ENCODE measurements at places on chromosomes 12 and 14.

DNA sequence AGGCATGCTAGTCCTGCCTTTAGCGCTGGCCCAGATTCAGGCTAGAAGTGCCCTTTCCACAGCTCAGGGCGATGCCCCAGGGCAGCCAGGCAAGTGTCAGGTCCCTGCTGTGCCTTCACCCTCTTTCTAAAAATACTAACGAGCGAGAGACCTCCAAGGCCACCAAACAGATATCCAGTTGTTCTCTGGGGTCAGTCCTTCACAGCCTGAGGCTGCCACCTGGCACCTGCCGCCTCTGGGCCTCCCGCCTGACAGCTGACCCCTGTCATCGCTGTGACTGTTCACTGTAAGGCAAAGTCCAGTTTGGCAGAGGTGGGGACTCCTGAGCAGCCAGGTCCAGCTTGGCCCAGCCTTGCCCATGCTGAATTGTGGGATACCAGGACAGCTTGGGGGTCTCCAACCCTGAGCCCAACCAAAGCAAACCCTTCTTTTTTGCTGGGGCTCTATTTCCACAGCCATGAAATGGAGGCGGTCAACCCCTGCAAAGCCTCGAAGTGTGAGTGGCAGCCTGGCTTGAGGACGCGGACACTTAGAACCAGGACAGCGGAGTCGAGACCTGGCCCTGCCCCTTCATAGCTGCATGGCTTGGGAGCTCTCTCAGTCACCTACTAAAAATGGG, 79.9 kb downstream of the NINJ2 start:
- no peak for DNase-seq

- no peak for DNase-seq
Observed at GRCh38 chr12:125525879-125526278, 460.6 kb downstream of the AACS start.

GRCh38 chr12:25071366-25071765, 122.5 kb upstream of the BCAT1 start:
- no peak for DNase-seq

DNA sequence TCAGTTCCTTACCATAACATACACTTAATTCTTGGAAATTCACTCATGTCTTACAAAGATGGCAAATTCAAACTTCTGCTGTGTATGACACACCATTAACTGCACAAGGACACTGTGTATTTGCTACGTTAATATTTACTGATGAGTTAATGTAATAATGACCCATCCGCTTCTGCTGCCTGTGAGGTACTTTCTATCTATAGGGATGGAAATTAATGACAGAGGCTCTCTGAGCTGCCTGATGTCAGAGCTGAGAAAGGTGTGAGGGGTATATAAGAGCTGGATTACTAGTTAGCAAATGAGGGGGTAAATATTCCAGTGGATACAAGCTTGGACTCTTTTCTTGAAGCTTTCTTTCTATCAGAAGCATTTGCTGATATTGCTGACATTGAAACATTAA, at the start of gene IAPP:
IAPP (plus strand) TSS at position 301 of the 400 bp plus-strand sequence. CDS start 450 bp downstream, outside the sequence.
- DNase-seq, result no peak

- no peak for DNase-seq
Observed at GRCh38 chr12:76563061-76563460, 3.5 kb upstream of the OSBPL8 start.

DNA sequence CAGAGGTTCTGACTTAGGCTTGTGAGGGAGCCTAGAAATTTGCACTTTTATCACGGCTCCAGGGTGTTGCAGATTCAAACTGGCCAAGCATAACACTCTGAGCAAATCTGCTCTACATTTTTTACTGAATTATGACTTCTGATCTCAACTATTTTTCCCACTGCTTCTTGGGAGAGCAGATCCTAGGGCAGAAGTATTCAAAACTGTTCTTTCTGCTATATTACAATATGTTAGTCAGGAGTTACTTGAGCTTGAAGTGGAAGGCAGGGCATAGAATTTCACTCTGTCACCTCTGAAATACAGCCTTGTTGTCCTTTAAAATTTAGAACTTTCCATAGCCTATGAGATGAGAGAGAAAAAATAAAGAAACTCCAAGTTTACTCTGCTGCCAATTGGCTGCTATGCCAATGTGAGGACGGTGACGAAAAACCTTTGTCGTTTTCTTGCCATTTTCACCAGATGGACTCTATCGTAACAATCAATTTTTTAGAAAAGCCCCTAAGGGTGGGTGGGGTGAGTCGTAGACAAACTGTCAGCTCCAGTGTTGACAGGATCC, 16.4 kb upstream of the KERA start:
- no peak for DNase-seq

GRCh38 chr12:87866578-87867292, 162.5 kb downstream of the C12orf50 start:
- DNase-seq, result no peak

Measured in stimulated activated CD4-positive, alpha-beta T cell treated with anti-CD3 and anti-CD28 coated beads, TNF-alpha, amount 100 ng/mL, for 4 hours (primary cell).